ENCODE measurements at places on chromosomes 12 and 14. TPM values are rescaled to one million over a fixed set of nuclear protein-coding genes. Genes with fewer than 3 reads are reported as not detected.

SLC25A47 gene
- not detected for total RNA-seq

AICDA gene
- 0.05 TPM for total RNA-seq

DBX2 gene
- total RNA-seq = not detected

HIP1R gene
- total RNA-seq = 15.2 TPM

GSC gene
- 0.24 TPM for total RNA-seq

WNT1 gene
- not detected for total RNA-seq

OAS1 gene
- 56.9 TPM for total RNA-seq

C12orf60 gene
- 1.8 TPM for total RNA-seq

KRT2 gene
- not detected for total RNA-seq

ANKRD33 gene
- total RNA-seq = 0.12 TPM

CLSTN3 gene
- 14.3 TPM for total RNA-seq
